ENCODE measurements at places on chromosomes 7 and 10.

- no peak for DNase-seq
Observed at GRCh38 chr10:121926671-121927317, 1.0 kb downstream of the ATE1 start.

GRCh38 chr10:48835781-48836180, 103.9 kb downstream of the LRRC18 start:
- DNase-seq = no peak

DNA sequence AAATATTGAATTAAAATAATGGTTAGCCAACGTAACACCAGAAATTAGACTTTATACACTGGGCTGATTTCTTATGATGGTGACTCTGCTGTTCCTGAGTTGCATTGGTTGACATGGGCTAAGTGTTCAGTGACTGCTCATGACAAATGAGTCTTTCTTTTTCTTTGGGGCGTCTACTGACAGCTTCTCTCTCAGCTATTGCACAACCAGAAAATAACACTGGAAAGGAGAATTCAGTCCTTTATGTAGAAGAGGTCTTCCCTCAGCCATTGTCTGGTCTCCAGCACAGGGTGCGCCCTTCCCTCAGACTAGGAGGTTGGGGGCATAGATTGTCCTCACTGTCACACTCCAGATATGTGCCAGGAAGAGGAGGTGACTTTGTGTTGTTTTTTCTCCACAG, 21.6 kb downstream of the PNLIP start:
- DNase-seq = no peak

GRCh38 chr7:30596721-30597120, 2.0 kb downstream of the GARS1 start:
- DNase-seq = no peak

GRCh38 chr7:107926481-107926880, 35.5 kb downstream of the DLD start:
- no peak for DNase-seq

GRCh38 chr7:3312583-3312982, 11.5 kb downstream of the SDK1 start:
- DNase-seq = no peak

GRCh38 chr10:22317076-22317370, 835 bp downstream of the COMMD3 start:
- no peak for DNase-seq

DNA sequence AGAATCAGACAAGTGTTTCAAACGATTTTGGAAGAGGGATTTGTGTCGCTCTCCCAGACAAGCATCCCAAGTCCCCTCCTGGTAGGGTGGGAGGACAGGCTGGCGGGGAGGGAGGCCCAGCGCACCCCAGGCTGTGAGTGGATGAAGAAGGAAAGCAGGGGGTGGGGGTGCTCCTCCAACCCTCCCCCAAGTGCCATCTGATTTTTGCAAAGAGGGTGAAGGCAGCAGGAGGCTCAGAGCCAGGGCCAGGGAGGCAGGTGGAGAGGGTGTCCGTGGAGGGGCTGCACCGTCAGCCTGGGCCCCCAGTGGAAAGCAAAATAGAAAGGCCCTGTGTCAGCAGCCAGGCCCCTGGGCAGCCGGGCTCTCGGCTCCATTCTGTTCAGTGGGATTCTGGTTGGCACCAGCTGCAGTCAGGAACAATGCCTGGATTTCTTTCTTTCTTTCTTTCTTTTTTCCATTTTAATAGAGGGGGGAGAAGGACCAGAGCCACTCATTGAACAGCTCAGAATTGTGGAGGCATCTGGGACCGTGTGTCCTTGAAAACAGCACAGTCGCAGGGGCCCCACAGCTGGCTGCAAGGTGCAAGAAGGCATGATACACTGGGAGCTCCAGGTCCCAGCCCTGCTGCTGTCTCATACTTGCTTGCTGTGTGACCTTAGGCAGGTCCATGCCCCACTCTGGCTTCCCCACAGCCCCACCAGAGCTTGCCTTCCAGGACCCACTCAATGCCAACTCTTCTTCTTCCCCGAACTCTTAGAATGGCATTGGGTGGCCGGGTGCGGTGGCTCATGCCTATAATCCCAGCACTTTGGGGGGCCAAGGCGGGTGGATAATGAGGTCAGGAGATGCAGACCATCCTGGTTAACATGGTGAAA, 7.1 kb upstream of the ZMIZ1 start:
- DNase-seq = no peak

- DNase-seq = no peak
Observed at GRCh38 chr7:75861636-75862035, 17.2 kb upstream of the RHBDD2 start.

DNA sequence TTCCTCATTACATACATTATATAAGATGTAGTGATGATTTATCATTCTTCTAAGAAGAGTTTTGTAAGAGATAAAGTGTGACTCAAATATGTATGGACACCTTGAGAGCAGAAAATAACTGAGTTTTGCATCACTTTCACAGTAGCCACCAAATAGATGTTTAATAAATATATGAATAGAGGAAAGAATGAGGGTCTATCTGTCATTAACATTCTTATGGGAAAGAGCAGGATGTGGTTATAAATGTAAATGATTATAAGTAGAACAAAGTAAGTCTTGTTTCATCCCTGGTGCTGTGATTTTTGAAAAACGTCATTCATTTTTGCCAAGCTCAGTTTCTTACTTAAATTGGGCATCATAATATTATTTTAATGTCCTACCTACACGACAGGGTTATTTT, 15.0 kb upstream of the CRPPA start:
- DNase-seq = no peak

- no peak for DNase-seq
Observed at GRCh38 chr7:67847092-67847787, 850.6 kb downstream of the TYW1 start.

DNA sequence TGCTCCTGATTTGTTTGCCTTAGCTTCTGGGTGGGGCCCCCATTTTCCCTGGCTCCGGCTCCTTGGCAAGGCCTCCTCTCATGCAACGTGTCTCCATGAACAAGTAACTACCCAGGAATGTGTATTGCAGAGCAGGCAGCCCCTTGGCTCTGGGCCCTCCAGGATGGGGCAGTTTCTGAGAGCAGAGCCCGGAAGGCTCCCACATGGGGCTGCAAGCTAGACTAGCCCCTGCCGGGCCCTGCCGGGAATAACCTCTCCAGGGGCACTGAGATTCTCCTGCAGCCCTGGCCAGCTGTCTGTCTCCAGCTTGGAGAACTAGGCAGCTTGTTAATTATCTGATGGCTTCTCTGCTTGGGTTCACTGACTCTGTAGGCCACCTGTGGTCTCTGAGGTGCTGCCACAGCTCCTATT, 184.0 kb upstream of the INHBA start:
- no peak for DNase-seq

DNA sequence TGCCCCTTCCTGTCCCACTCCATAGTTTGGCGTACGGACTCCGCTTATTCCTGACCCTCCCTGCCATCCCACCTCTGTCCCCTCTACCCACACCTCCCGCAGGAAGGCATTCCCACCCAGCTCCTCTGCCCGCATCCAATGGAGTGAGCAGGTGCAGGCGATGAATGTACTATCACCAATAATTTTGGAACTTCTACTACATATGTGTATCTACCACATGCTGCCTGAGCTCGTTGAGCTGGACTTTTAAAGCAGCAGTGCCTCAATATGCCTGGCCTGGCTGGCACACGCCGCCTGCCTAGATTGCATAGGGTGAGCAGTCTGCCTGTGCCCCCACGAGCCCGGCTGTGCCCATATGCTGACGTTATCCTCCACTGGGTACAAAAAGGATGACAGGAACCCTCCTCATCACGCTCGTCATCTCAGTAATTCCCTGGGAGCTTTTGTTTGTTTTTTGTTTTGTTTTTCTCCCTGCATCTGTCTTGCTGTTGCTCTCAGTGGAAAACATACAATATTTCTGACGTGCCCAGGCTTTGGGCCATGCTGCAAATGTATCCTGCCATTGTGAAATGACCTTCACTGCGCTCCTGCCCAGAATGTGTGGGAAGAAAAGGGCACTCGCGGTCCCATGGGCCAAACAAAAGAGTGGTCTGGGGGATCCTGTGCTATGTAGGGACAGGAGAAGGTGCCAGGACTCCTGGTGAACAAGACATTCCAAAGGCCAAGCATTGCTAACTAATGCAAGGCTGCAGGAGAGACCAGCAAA, 302.8 kb downstream of the PTPRN2 start:
- no peak for DNase-seq

DNA sequence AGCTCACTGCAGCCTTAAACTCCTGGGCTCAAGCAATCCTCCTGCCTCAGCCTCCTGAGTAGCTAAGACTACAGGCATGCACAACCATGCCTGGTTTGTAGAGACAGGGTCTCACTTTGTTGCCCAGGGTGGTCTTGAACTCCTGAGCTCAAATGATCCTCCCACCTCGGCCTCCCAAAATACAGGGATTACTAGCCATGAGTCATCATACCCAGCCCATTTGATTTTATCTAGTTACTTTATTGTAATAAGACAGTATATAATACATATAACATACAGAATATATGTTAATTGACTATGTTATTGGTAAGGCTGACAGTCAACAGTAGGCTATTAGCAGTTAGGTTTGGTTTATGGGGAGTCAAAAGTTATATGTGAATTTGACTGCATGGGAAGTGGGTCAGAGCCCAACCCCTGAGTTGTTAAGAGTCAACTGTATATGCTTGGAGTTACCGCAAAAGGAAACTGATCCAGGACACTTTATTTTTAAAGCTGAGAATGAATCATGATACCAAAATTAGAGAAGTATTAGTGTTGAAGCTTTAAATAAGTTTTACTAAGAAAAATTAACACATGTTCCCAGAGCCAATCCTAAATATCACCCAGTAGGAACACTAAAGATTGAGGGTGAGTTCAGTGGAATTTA, 20.7 kb upstream of the KMT2E start:
- DNase-seq = no peak

DNA sequence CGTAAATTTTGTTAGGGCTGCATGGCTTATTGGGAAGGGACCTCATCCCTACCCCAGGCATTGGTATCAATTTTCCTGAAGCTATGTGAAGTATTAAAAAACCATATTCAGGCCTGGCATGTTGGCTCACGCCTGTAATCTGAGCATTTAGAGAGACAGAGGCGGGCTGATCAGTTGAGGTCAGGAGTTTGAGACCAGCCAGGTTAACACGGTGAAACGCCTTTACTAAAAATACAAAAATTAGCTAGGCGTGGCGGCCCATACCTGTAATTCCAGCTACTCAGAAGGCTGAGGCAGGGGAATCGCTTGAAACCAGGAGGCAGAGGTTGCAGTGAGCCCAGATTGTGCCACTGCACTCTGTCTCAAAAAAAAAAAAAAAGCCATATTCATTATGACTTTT, 7.1 kb downstream of the TASOR2 start:
- DNase-seq = no peak

GRCh38 chr7:127650847-127651555, 993 bp upstream of the SND1 start:
- no peak for DNase-seq

- no peak for DNase-seq
Observed at GRCh38 chr10:114635101-114635500, 23.0 kb downstream of the ABLIM1 start.

- peak; percentile 23 for DNase-seq
Observed at GRCh38 chr7:113289140-113289740, 170.9 kb upstream of the SMIM30 start.

- DNase-seq = no peak
Observed at GRCh38 chr7:223118-223800, 30.9 kb downstream of the FAM20C start.

DNA sequence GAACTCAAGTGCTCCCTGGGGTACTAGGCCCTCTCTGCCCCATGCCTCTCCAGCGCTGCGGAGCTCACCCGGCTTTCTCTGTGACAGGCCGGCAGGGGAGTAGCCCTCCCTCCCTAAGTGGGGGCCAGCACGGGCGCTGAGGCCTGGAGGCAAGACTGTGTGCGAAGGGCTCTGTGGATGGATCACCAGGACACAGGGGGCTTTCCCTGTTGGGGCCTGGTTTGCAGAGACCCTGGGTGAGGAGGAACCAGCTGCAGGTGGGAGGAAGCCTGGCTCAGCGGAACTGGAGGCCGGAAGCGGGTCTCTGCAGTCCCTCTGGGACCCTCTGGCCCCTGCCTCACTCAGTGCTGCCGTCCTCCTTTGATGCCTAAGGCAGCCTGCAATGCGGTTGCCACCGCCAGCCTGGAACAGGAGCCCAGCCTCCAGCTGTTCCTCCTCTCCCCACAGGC, 106.0 kb downstream of the CYTH3 start:
- DNase-seq = no peak

DNA sequence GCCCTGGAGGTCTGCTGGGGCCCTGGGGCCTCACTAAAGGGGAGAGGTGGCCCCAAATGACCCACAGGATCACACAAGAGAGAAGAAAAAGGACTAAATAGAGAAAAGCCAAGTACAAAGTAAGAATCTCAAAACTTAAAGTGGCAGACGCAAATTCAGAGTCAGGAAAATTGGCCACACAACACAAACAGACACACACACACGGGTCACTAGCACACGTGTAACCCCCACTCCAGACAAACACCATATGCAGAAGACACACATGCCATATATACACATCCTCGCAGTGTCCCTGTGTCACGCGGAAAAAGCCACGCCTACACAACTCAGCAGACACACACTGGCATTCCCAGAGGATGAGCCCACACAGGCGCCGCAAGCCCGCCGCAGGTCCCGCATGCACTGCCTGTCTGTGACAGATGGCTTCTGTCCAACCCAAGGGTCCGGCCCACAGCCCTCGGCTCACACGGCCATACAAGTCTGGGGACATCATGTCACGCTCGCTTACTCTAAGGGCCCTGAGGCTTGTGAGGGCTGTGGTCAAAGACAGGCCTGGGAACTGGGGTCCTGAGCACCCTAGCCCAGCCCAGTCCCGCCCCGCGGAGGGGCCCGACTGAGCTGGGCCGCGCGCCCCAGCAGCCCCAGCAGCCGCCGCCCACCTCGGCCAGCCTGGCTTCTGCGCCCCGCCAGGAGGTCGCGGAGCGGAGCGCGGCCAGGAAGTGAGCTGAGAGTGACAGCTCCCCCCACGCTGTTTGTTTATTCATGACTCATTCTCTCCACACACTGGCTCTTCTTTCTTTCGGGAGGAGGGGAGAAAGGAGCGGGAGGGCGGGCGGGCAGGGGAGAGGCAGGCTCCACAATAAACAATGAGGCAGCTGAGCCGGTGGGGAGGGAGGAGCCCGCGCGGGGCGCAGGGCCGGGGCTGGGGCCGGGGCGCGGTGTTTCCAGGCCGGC, 95.5 kb upstream of the ZMIZ1 start:
- peak; percentile 81 for DNase-seq

DNA sequence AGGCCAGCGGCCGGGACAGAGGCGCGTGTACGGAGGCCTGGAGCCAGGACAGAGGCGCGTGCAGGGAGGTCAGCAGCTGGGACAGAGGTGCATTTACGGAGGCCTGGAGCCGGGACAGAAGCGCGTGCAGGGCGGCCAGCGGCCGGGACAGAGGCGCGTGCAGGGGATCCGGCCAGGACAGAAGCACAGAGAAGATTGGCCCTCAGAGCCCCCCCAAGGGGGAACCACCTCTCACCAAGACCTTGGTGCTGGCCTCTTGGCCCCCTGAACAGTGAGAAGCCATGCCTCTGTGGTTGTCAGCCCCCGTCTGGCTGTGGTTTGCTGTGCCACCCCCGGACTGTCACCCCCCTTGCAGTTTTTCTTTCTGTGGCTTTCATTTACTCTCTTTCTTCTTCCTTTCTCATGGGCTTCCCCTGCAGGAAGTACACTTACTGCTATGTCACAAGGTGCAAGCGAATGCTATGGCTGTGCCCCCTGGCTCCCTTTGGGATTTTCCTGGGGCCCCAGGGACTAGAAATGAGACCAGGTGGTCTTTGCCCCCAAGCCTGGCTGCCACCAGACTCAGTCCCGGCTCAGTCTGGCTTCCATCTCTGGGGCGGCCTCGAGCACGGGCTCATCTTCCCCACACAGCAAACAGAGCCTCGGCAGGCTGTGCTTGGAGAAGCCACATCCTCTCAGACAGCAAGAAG, 41.1 kb downstream of the INSIG1 start:
- no peak for DNase-seq

- no peak for DNase-seq
Observed at GRCh38 chr7:101602082-101602481, 27.0 kb downstream of the MYL10 start.

Data from retinal pigment epithelial cell (primary cell).